ENCODE measurements at places on chromosomes 2 and 18.

DNA sequence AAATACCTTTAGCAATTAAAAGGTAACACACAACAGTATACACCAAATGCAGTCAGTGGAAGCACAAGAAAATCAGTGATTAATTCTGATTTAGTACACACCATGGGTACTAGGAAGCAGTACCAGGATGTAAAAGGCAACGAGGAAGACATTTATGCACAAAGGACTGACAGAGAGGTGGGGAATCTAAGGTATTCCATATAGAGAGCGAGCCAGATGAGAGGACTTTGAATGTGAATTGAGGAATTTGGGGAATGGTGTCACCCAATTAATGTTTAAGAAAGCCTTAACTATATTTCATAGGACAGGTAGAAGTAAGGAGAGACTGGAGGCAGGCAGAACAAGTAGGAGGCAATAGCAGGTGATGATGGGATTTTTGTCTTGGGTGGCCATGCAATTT is 11.7 kb downstream of the CPS1 start:
- no peak for DNase-seq
- no peak overlapping the region for H3K27ac ChIP-seq
- no peak overlapping the region for H3K4me3 ChIP-seq
- H3K36me3 ChIP-seq = no peaks in the 10 kb centered on the region

DNA sequence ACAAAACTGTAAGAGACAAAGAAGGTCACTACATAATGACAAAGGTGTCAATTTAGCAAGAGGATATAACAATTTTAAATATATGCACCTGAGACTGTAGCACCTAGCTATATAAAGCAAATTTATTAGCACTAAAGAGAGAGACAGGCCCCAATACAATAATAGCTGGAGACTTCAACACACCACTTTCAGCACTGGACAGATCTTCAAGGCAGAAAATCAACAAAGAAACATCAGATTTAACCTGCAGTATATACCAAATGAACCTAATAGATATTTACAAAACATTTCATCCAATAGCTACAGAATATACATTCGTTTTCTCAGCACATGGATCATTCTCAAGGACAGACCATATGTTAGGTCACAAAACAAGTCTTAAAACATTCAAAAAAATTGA is 14.7 kb downstream of the MC2R start:
- no peaks in the 10 kb centered on the region for H3K36me3 ChIP-seq
- no peaks in the 10 kb centered on the region for H3K27me3 ChIP-seq
- H3K27ac ChIP-seq = no peak overlapping the region
- DNase-seq = no peak
- H3K4me3 ChIP-seq = no peak overlapping the region

GRCh38 chr18:35616664-35617423 is 35.3 kb downstream of the GALNT1 start:
- H3K36me3 ChIP-seq = no peaks in the 10 kb centered on the region
- DNase-seq = peak; percentile 78
- H3K4me3 ChIP-seq = peak overlapping the region; percentile 5

DNA sequence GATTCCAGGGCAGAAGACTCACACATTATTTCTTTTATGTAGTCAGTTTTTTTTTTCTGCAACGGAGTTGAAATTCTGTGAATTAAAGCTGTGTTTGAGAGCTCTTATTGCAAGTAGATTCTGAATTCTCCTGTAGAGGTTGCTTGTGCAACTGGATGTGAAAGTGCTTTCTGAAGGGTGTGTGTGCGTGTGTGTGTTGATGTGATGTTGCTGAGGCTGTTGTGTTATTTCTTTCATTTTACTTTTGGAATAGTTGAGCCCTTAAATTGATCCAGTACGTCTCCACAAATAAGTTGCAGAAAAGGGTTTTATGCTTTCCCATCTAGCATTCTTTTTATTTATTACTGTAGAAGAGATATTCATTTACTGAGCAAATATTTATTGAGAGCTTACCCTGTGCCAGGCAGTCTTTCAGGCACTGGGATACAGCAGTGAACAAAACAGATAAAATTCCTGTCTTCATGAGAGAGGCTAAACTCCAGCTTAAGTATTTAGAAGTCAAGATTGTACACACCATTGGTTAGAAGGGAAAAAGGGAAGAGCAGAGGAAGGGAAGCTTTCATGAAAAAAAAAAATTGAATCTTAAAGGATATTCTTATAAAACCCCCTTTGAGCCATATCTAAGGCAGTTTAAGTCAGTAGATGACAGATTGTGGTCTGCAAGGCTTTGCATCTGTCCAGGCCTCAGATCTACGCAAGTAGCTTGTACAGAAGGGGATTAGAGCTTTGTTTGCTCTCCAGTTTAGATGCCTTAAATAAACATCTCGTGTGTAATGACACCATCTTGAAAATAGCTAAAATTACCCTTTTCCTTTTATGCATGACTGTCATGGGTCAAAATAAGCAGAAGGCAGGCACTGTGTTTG is 58.2 kb downstream of the MYO1B start:
- DNase-seq = no peak
- peaks cover 21% of the 10 kb centered on the region for H3K36me3 ChIP-seq
- no peaks in the 10 kb centered on the region for H3K27me3 ChIP-seq
- peaks cover 69% of the 10 kb centered on the region for H3K4me1 ChIP-seq
- no peak overlapping the region for H3K4me3 ChIP-seq
- peak overlapping the region; percentile 91 for H3K27ac ChIP-seq

- no peak overlapping the region for H3K4me3 ChIP-seq
- no peak overlapping the region for H3K27ac ChIP-seq
- DNase-seq = no peak
- no peaks in the 10 kb centered on the region for H3K4me1 ChIP-seq
- no peaks in the 10 kb centered on the region for H3K27me3 ChIP-seq
- H3K36me3 ChIP-seq = no peaks in the 10 kb centered on the region
These were observed 10.9 kb upstream of the RFX8 start for GRCh38 chr2:101485856-101486255.

DNA sequence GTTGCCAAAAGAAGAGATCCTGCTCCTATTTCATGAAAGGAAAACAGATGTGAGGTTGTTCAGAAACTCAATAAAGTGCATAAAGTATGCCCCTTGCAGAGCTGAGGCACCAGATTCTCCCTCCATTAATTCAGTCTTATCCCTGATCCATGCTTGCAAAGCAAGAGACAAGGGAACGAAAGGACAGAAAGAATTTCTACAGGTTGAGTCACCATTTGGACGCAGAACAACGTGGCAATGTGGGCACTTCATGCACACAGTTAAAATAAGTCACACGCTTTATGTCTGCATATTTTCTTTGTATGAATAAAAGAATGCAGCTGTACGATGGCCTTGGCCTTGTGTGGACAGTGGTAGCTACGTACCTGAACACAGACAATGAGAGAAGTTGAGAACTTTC is 321.7 kb upstream of the REV1 start:
- no peak for DNase-seq
- H3K4me1 ChIP-seq = peaks cover 28% of the 10 kb centered on the region
- no peak overlapping the region for H3K4me3 ChIP-seq
- no peak overlapping the region for H3K27ac ChIP-seq
- no peaks in the 10 kb centered on the region for H3K27me3 ChIP-seq
- no peaks in the 10 kb centered on the region for H3K36me3 ChIP-seq

DNA sequence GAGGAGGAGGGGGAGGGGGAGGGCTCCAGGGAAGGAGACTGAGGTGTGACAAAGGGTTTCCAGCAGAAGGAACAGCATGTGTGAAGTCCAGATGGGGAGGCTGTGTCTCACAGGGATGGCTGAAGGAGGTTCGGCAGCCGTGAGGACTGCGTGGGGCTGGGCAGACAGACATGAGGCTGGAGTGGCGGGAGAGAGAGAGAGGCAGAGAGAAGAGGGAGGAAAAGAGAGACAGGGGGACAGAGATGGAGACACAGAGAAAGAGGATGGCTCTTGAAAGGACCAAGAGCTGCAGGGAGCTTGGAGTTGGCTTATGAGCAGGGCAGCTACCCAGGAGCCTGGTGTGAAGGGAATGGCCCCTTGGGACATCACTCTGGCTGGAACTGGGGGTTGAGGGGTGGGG is 138.9 kb upstream of the ASB18 start:
- H3K27me3 ChIP-seq = no peaks in the 10 kb centered on the region
- H3K36me3 ChIP-seq = no peaks in the 10 kb centered on the region
- no peaks in the 10 kb centered on the region for H3K4me1 ChIP-seq

DNA sequence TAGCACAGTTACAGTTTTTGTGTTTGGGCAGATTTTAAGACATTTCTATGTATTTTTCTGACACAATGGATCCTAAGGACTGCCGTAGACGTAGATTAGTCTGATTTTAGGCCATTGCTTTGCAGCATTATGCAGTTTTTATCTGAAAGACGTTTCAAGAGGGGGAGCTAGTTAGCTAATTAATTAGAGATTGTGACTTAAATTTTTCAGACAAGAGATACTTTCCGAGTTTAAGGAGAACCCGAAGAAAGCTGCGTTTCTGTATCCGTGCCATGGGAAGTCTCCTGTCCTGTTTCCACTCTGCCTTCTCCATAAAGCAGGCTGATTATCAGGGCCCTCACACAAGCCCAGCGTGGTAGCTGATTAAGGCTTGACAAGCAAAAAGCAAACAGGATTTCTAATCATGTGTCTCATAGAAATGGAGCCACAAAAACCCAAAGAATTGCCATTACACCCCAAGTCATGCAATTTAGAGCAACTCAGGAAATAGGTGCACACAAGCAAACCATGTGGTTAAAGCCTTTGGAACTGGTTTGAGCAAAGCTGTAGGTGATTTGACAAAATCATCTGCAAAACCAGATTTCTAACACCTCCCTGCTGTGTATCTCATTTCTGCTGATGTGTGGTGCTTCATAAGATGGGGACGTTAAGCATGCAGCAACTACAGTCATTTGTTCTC is 808.1 kb downstream of the RNF144A start:
- H3K36me3 ChIP-seq = no peaks in the 10 kb centered on the region
- no peak overlapping the region for H3K4me3 ChIP-seq
- H3K27ac ChIP-seq = no peak overlapping the region
- DNase-seq = no peak
- H3K4me1 ChIP-seq = no peaks in the 10 kb centered on the region

DNA sequence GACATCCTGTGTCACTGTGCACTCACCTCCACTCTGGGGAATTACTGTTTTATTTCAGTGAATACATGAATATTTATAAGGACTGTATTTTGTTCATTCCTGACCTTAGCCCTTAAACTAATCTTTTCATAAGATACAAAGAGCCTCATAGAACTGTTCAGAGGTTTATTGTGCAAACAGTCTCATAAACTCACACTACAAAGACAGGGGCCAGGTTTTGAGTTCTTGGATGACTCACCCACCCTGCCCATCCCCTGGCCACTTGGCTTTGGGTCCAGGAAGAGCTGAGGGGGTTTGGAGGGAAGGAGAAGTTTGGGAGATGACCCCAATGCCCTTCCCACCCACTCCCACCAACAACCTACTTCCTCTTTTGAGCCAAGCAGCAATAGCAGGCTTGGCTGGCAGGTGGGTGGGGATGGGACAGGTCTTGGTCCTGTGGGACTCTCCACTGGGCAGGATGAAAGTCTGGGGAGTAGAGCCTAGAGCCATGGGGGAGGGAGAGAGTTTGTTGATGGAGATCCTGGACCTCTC is 43.1 kb upstream of the IL1R2 start:
- H3K4me3 ChIP-seq = no peak overlapping the region
- DNase-seq = no peak
- H3K4me1 ChIP-seq = peaks cover 4% of the 10 kb centered on the region
- no peaks in the 10 kb centered on the region for H3K27me3 ChIP-seq

- no peak for DNase-seq
- no peak overlapping the region for H3K4me3 ChIP-seq
- no peaks in the 10 kb centered on the region for H3K4me1 ChIP-seq
- no peak overlapping the region for H3K27ac ChIP-seq
These were observed 234.0 kb downstream of the KLHL29 start for GRCh38 chr2:23618794-23619530.

DNA sequence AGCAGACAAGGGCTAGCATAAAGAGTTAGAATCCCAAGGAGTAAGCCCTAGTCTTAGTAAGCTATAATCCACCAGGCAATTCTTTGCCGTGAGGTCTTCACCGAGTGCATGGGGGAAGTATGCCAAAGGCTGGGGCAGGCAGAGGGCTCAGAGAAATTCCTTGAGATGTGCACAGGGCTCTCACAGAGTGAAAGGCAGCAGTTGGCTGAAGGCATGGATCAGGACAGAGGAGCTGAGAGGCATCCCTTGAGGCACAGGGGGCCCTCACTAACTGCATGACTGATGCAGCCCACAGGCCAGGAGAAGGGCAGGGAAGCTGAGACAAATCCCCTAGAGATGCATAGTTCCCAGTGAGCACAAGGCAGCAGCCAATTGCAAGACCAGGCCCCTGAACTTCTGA is 34.1 kb downstream of the PTH2R start:
- H3K4me1 ChIP-seq = no peaks in the 10 kb centered on the region
- H3K27me3 ChIP-seq = no peaks in the 10 kb centered on the region
- no peaks in the 10 kb centered on the region for H3K36me3 ChIP-seq
- no peak for DNase-seq
- H3K4me3 ChIP-seq = no peak overlapping the region

GRCh38 chr18:49059028-49059834 is 108.5 kb upstream of the SMAD7 start:
- DNase-seq = no peak
- no peak overlapping the region for H3K27ac ChIP-seq
- no peaks in the 10 kb centered on the region for H3K36me3 ChIP-seq
- H3K27me3 ChIP-seq = no peaks in the 10 kb centered on the region
- no peak overlapping the region for H3K4me3 ChIP-seq

GRCh38 chr2:160512491-160512890 is 18.9 kb upstream of the RBMS1 start:
- no peaks in the 10 kb centered on the region for H3K36me3 ChIP-seq
- H3K4me1 ChIP-seq = peaks cover 8% of the 10 kb centered on the region
- H3K4me3 ChIP-seq = no peak overlapping the region
- no peak for DNase-seq

- H3K27me3 ChIP-seq = no peaks in the 10 kb centered on the region
- DNase-seq = no peak
- H3K4me1 ChIP-seq = no peaks in the 10 kb centered on the region
- H3K4me3 ChIP-seq = no peak overlapping the region
- H3K27ac ChIP-seq = no peak overlapping the region
- H3K36me3 ChIP-seq = no peaks in the 10 kb centered on the region
These were observed 485.8 kb downstream of the STK39 start for GRCh38 chr2:167761465-167762136.

- DNase-seq = no peak
- H3K36me3 ChIP-seq = no peaks in the 10 kb centered on the region
- no peak overlapping the region for H3K4me3 ChIP-seq
- no peak overlapping the region for H3K27ac ChIP-seq
- H3K4me1 ChIP-seq = no peaks in the 10 kb centered on the region
- no peaks in the 10 kb centered on the region for H3K27me3 ChIP-seq
These were observed 379.4 kb downstream of the RIT2 start for GRCh38 chr18:42736074-42736473.

DNA sequence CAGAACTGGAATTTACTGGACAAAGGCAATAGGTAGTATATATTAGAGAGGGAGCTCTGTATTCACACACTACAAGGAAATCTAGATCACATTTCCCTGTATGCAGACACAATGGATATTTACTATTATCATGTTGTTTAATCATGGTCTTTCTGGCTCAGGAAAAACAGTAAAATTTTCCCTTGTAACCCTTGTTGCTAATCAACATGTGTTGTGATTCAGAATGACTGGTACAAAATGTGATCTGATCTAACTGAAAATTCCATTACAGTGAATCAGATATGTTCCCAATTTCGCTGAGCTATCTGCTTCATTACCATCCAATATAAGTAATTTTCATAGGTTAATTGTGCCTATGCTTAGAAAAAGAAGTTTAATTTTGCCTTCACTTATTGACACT is 1109.7 kb downstream of the LRP1B start:
- no peaks in the 10 kb centered on the region for H3K36me3 ChIP-seq
- peaks cover 28% of the 10 kb centered on the region for H3K4me1 ChIP-seq
- no peaks in the 10 kb centered on the region for H3K27me3 ChIP-seq
- H3K27ac ChIP-seq = peak overlapping the region; percentile 93

- H3K27ac ChIP-seq = no peak overlapping the region
- H3K36me3 ChIP-seq = no peaks in the 10 kb centered on the region
- no peak overlapping the region for H3K4me3 ChIP-seq
- no peak for DNase-seq
- H3K4me1 ChIP-seq = no peaks in the 10 kb centered on the region
These were observed 90.4 kb downstream of the FTCDNL1 start for GRCh38 chr2:199760574-199760973.

Measured in RWPE2 (cell line).